ENCODE measurements at places on chromosomes 2 and 18. TPM values are rescaled to one million over a fixed set of nuclear protein-coding genes. Genes with fewer than 3 reads are reported as not detected.

DNA sequence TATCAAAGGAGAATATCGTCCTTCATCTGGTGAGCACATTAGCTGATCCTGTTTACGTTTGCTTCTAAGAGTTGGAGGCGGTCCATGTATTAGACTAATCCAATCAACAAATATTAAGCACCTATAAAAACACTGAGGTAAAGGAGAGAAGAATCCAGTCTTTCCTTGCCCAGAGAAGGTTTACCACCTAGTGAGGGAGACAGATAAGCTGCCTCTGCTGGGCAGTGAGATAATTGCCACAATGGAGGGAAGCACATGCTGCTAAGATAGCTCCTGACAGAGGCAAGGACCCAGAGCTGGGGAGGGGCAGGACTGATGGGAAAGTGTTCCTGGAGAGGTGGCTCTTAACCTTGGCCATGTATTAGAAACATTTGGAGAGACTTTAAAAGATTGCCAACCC, 36.7 kb upstream of the ST8SIA5 start:
- no peak for DNase-seq
- no peaks in the 10 kb centered on the region for H3K4me1 ChIP-seq
- H3K27me3 ChIP-seq = no peaks in the 10 kb centered on the region

- H3K27ac ChIP-seq = no peak overlapping the region
- no peak overlapping the region for H3K4me3 ChIP-seq
- no peaks in the 10 kb centered on the region for H3K36me3 ChIP-seq
These were observed 588.2 kb downstream of the IRS1 start for GRCh38 chr2:226211439-226211838.

- no peaks in the 10 kb centered on the region for H3K4me1 ChIP-seq
- peaks cover 3% of the 10 kb centered on the region for H3K36me3 ChIP-seq
- H3K27ac ChIP-seq = no peak overlapping the region
- DNase-seq = no peak
These were observed 86.3 kb downstream of the AGPS start for GRCh38 chr2:177478907-177479306.

DNA sequence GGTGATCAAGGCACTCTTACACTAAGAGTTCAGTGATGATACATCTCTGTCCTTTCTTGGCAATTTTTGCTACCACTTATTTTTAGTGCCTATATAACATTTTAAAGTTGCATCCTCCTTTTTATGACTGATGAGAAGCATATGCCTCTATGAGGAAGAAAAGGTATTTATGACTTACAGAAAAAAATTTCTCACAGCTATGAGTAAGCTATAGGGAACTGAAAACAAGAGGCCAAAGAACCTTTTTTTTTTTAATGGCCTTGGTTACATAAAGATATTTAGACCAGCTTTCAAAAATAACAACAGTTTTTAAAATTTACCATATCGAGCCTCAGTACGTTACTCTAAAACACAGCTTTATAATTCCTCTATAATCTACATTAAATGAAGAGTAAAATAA, 21.3 kb downstream of the MBD5 start:
- no peaks in the 10 kb centered on the region for H3K4me1 ChIP-seq
- no peak overlapping the region for H3K4me3 ChIP-seq
- no peak overlapping the region for H3K27ac ChIP-seq

Gene HDAC4
- total RNA-seq = 15.0 TPM

Gene REG3A
- not detected for total RNA-seq

DNA sequence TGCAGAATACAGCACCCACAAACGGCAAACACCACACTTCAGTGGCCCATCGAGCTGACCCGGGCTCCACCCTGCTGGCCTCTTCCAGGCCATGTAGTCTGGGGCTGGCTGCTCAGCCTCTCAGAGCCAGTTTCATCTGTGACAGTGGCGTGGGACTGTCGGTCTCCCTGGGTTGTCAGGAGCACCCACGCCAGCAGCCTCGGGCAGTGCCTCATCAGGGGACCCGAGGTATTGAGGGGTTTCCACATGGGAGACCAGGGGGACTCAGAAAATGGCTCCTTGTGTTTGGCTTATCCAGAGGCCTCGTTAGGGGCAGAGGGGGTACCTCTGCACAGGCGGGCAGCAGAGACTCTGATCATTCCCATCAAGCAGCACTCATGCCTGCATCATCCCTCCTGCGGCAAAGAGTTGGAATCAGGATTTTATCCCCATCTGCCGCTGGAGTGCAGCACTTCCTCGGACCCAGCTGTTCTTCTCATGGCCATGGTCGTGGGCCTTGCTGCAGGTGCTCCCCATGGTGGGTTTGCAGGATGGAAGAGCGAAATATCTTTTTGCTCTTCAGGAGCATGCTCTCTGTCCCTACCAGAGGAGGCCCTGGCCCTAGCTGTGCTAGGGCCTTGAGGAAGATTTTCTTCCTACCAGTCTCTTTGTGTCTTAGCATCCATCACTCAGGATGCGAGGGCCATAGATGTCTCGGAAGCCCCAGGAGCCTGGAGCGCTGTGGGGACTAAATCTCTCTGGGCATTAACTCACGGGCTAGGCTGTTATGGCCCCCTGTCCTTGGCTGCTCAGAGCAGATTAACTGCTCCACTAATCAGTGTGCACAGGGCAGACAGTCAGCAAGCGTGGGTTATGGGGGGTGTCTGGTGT, 100.8 kb downstream of the CLIP4 start:
- no peaks in the 10 kb centered on the region for H3K4me1 ChIP-seq
- H3K27ac ChIP-seq = no peak overlapping the region

DNA sequence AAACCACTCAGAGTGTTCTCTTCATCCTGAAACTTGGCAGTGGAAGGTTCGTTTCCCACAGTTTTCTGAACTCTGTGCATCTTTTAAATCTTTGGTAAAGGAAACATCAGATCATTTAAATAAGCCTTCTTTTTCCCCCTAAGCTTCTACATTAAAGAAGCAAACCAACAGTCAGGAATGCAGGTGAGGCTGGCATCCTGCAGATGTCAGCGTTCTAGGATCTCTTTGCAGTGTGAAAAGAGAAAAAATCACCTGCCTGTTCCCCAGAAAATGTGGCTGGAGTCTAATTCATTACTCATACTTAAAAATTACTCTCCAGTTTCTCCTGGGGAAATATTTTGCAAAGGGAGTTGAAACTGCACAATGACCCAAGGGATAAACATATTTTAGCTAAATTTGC, 64.5 kb upstream of the ZCCHC2 start:
- H3K4me3 ChIP-seq = no peak overlapping the region
- H3K4me1 ChIP-seq = no peaks in the 10 kb centered on the region
- no peaks in the 10 kb centered on the region for H3K36me3 ChIP-seq
- DNase-seq = no peak
- no peak overlapping the region for H3K27ac ChIP-seq

GRCh38 chr2:52369178-52369577, 1337.2 kb upstream of the NRXN1 start:
- no peak overlapping the region for H3K27ac ChIP-seq
- no peak for DNase-seq
- no peaks in the 10 kb centered on the region for H3K27me3 ChIP-seq

Gene GKN2
- total RNA-seq = not detected

- H3K36me3 ChIP-seq = no peaks in the 10 kb centered on the region
- no peaks in the 10 kb centered on the region for H3K27me3 ChIP-seq
- H3K27ac ChIP-seq = no peak overlapping the region
- H3K4me1 ChIP-seq = no peaks in the 10 kb centered on the region
- DNase-seq = peak; percentile 7
- H3K4me3 ChIP-seq = no peak overlapping the region
These were observed 992.2 kb upstream of the ACVR2A start for GRCh38 chr2:146852661-146853060.

GRCh38 chr2:1681323-1682180, 62.8 kb downstream of the PXDN start:
- H3K4me3 ChIP-seq = no peak overlapping the region
- H3K4me1 ChIP-seq = peaks cover 27% of the 10 kb centered on the region
- DNase-seq = no peak
- peak overlapping the region; percentile 6 for H3K27ac ChIP-seq
- no peaks in the 10 kb centered on the region for H3K27me3 ChIP-seq

DNA sequence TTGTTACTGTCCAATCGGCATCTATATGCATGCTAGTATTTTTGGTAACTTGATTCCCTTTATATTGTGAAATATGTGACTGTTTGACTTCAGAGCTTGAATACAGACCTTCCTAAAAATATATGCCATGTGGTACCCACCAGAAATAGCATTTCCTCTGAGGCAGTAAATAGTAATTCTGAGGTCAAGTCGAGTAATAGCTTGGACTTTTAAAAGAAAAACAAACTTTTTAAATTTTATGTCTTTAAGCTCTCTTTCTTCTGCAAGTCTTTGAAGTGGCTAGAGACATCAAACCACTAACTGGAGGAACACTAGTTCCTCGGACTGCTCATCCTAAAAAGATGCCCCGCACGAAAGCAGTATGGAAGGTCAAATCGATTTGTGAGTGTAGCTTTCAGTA, 396.8 kb upstream of the SLC14A2 start:
- DNase-seq = no peak
- no peak overlapping the region for H3K27ac ChIP-seq
- no peak overlapping the region for H3K4me3 ChIP-seq
- no peaks in the 10 kb centered on the region for H3K4me1 ChIP-seq

DNA sequence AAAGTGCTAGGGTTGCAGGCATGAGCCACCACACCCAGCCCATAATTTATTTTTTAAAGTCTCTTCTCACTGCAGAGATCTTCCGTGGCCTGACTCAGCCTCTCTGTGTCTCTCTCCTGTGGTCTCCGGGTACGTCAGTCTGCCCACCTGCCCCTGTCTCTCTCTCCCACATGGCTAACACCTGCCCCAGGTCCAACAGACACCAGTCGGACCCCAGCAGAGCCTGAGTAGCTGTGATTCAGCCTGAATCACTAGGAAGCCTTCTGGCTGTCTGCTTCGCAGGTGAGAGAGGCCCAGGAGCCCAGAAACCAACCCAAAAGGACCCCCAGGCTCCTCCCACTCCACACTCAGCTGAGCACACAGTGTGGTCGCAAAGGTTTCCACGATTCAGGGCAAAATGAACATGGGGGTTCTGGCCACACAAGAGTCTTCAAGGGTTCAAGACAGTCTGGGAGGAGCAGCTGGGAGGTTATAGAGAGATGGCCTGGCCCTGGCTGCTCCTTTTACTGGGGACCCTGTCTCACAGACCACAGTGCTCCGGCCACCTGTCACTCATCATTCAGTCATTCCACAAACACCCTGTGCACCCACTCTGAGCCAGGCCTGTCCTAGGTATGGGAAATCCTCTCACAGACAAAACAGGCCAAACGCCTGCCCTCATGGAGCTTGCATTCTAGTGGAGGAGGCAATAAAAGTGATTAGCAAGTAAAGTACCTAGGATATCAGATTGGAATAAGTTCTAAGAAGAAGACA, 8.6 kb downstream of the RUFY4 start:
- H3K4me1 ChIP-seq = peaks cover 14% of the 10 kb centered on the region
- no peak overlapping the region for H3K27ac ChIP-seq
- no peaks in the 10 kb centered on the region for H3K36me3 ChIP-seq
- no peak overlapping the region for H3K4me3 ChIP-seq
- DNase-seq = no peak
- peaks cover 3% of the 10 kb centered on the region for H3K27me3 ChIP-seq

DNA sequence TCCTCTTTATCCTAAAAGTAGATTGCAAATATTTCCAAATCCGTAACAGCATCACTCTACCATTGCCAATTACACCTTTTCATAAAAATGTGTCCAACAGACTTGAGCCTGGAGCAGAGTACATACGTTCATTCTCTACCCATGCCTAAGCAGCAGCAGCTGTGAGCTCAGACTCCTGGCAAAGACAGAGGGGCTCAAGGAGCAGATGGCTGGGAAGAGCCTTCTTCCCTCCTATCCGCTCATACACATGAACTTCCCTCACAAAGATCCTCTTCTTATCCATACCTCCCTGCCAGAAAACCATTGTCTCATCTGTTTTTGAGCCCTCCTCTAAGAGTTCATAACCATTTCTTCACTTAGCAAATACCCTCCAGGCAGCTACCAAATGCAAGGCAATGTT, 164.3 kb upstream of the ARL4C start:
- H3K27me3 ChIP-seq = peaks cover 3% of the 10 kb centered on the region
- peak; percentile 83 for DNase-seq
- H3K4me3 ChIP-seq = no peak overlapping the region
- no peaks in the 10 kb centered on the region for H3K36me3 ChIP-seq
- no peak overlapping the region for H3K27ac ChIP-seq

Gene PASK
- 2.2 TPM for total RNA-seq

Gene DYNAP
- not detected for total RNA-seq

Gene TMEM247
- not detected for total RNA-seq

Gene LYG2
- total RNA-seq = not detected

- H3K27ac ChIP-seq = no peak overlapping the region
- H3K4me3 ChIP-seq = no peak overlapping the region
- H3K27me3 ChIP-seq = peaks cover 7% of the 10 kb centered on the region
- H3K4me1 ChIP-seq = peaks cover 38% of the 10 kb centered on the region
These were observed 36.5 kb upstream of the HPCAL1 start for GRCh38 chr2:10266133-10266620.

GRCh38 chr2:99692785-99693184, 203.0 kb upstream of the REV1 start:
- no peak for DNase-seq
- H3K36me3 ChIP-seq = no peaks in the 10 kb centered on the region
- peaks cover 2% of the 10 kb centered on the region for H3K27me3 ChIP-seq
- no peak overlapping the region for H3K4me3 ChIP-seq
- no peak overlapping the region for H3K27ac ChIP-seq

All from muscle of leg (tissue), 16 donors.